Naive thymus-derived CD8-positive, alpha-beta T cell (primary cell): ENCODE measurements at places on chromosomes 11 and 22. TPM values are rescaled to one million over a fixed set of nuclear protein-coding genes. Genes with fewer than 3 reads are reported as not detected.

Gene TRIM51
- total RNA-seq: not detected

Gene CHRNA10
- 3.6 TPM for total RNA-seq

Gene AP2A2
- 80.8 TPM for total RNA-seq

Gene CRYBA4
- not detected for total RNA-seq

Gene CASP5
- not detected for total RNA-seq

Gene PDE2A
- 1.9 TPM for total RNA-seq

Gene B4GALNT4
- 0.39 TPM for total RNA-seq

Gene BCR
- total RNA-seq: 76.9 TPM
